Stimulated activated CD8-positive, alpha-beta memory T cell treated with anti-CD3 and anti-CD28 coated beads, Interleukin-4, amount 100 ng/mL, for 48 hours (primary cell): ENCODE measurements at places on chromosomes 1 and 21.

DNA sequence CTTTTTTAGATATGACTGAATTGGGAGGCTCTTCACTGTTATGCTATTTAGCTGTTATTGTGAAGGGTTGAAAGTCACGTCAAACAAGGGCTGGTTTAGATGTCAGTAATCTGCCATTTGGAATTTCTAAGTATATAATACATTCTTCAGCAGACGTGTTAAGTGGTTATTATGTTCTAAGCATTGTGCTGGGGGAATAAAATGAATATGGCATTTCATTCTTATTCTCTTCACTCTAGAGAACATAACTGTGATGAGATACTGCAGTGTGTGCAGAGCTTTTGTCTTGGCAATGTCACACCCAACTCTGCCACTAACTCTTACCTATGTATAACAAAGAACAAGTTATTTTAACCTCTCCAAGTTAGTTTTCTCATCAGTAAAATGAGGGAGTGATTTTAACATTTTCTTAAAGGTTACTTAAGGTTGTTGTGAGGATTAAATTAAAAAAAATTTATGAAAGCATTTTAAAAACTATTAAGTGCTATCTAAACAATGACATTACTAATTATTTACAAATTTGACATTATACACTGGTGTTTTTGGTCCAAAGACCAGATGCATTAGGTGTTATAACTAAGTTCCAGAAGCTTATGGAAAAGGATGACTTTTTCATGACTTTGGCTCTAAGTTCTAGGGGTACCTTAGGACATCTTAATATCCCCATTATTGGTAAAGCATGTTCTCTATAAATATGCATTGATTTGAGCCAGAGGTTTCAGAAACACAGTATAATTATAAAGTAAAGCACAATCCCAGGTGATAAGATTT, 58.3 kb downstream of the SLC30A7 start:
- DNase-seq = no peak

GRCh38 chr1:111621050-111621449, 1.5 kb downstream of the RAP1A start:
- no peak for DNase-seq

DNA sequence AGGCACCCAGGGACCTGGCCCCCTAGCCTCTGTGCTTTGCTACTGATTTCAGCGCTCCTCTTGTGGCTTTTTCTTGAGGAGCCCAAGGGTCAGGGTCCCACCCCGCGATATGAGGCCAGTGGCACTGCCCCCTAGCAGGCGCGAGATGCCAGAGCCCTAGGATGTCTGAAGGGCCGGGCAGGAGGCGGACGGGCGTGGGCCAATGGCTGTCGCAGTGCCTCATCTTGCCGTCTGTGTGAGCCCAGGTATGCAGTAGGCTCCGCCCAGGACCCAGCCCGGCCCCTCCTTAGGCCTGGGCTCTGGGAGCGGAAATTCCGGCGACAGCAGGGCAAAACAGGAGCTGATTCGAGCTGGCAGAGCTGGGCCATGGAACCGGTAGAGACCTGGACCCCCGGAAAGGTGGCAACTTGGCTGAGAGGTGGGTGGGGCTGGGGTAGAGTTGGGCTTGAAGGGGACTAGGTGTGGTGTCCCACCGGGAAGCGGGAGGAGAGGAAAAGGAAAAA, at the start of gene CNKSR1:
TSS of gene CNKSR1 (plus strand) at position 310 of the 503 bp plus-strand sequence. CDS start at position 367, 57 bp downstream.
- DNase-seq = no peak

DNA sequence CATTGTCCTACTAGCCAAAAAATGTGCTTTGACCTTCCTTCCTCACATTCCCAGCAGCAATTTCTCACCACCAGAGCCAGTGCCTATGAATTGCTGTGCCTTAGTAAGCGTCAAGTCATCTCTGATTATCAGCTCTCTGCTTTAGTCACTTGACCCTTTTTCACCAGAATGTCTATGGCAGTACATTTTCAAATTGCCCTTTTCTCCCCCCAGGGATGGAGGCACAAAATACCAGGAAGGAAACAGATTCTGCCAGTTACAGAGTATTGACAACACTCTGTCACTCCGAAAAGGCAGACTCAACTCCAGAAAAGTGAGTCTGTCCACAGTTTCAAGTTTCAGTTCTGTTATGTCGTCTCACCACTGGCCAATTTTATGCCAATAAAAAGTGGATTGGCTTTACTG, 167.4 kb downstream of the TNFSF18 start:
- no peak for DNase-seq

DNA sequence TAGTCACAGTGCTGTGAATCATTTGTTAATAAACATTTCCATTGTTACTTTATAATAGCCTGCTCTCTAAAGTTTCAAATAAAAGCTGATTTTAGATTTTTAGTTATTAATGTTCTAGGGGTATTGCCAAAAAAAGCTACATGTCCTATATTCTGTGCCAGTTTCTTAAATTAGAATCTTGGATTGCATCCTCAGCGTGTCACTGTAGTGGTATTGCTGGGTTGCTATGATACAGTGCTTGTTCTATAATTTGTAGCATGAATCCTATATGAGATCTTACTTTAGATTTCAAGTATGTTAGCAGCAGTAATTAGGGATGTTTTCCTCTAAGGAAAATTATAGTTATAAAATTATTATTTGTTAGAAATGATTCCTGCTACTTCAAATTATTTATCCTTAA, 16.4 kb downstream of the PPP2R5A start:
- DNase-seq = no peak

GRCh38 chr1:18203645-18204044, 96.0 kb downstream of the IGSF21 start:
- no peak for DNase-seq

- DNase-seq = no peak
These were observed 119.4 kb upstream of the PRMT6 start for GRCh38 chr1:106937104-106937503.

DNA sequence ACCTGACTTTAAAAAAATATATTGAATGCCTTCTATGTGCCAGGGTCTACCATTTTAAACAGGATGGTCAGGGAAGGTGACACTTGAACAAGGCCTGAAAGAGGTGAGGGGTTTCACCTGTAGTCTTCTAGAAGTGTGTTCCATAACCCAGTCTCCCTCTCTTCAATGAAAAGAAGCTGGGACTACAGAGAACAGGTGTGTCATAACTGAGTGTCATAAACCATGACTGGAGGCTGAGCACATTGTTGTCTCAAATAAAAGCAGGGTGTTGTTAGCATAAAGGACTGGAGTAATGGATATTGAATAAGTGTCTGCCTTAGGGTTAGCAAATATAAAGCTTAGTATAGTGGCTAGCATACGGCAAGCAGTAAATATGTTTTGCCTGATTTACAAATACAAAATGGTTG, 65.4 kb downstream of the SYDE2 start:
- DNase-seq = no peak

DNA sequence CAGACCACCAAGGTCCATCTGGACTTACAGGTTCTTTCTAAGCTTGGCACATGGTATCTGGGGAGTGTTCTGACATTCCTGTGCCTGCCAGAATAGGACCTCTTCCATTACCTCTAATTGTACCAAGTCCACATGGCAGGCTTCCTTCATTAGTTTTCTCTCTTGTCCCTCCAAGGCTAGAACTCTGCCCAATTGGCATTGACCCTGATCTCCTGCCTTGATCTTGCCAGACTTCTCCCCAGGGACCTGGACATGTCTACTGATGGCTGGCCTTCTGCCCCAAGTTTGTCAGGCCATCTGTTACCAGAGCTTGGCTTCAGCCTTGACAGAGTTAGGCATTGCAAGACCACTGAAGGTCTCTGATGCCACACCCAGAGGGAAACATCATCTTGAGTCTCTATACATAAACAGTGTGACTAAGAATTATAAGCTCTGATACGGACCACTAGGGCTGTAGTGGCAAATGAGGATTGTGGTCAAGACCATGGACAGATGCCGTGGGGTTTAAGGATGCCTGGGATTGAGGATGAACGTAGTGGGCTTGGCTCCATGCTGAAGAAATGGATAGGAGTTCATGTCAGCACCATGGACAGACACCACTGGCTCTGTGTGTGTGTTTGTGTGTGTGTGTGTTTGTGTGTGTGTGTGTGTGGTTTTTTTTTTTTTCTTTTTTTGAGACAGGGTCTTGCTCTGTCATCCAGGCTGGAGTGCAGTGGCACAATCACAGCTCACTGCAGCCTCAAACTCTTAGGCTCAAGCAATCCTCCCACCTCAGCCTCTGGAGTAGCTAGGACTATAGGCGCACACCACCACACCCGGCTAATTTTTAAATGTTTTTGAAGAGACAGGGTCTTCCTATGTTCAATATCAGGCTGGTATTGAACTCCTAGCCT, 19.5 kb upstream of the PSMB2 start:
- no peak for DNase-seq

DNA sequence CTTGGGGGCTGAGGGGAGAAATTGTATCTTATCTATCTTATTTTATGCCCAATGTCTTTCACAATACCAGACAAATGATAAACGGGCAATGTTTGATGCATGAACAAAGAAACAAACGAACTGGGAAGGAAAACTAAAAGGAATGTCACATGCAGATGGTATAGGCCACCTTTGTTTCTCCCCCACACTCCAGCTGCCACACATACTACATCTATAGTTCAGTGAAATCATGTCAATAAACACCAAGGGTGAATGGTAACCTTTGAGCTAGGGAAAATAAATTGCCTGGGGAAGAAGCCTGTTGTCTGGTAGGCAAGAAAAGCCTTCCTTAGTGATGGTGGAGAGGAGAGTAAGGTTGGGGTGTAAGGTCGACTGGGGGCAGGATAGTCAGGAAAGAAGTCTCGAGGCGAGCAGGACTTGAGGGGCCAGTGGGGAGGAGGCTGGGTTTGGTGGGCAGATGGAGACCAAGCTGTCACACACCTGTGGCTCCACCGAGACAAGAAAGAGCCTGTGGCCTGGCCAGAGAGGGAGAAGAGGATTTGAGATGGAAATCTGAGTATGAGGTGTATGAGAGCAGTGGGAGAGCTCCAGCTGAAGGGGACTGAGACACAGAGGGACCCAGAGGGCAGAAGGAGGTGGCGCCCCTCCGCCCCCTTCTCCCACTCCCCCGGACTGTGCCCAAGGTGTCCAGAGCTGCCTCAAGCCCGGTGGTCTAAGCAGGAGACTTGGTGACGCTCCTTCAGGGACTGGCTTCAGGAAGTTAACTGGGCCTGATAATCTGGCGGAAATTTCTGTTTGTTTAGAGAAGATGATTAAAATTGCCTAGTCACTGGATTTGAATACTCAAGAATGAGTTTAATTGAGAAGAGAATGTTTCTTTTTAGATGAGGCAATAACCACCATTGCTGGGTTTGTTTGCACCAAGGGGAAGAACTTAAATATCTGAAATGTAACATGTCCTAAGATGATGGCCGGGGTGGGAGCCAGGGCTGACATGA, 37.3 kb downstream of the ATF3 start:
- DNase-seq = no peak

GRCh38 chr1:23593556-23594148, 34.4 kb upstream of the ID3 start:
- DNase-seq = no peak

DNA sequence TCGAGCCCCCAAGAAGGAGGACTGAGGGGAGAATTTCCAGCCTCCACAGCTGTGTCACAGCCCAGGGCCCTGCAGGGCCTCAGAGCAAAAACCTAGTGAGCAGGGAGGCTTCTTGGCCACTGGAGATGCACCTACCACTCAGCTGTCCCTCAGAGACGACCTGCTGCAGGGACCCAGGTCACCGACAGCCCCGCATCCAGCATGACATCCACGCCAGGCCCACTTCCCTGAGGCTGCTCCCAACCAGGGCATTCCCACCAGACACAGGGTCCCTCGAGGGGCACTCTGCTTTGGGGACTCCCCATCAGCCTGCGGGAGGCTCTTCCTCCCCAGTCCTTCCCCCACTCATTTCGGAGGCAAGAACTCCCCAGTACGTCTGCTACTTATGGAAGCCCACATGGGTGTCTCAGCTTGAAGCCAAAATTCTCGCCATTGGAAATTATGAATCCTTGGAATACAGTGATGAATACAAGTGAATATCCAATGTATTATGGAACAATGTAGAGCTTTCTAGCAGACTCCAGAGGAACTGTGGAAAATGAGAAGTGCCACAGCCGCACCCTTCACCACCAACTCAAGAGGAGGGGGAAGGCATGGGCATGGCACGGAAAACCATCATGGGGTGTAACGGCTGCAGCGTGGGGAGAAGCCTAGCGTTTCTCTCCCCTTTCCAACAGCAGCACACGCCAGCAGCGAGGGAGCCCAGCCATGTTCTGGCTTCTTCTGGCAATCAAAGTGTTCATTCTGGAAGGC, 6.9 kb downstream of the TFF3 start:
- no peak for DNase-seq

DNA sequence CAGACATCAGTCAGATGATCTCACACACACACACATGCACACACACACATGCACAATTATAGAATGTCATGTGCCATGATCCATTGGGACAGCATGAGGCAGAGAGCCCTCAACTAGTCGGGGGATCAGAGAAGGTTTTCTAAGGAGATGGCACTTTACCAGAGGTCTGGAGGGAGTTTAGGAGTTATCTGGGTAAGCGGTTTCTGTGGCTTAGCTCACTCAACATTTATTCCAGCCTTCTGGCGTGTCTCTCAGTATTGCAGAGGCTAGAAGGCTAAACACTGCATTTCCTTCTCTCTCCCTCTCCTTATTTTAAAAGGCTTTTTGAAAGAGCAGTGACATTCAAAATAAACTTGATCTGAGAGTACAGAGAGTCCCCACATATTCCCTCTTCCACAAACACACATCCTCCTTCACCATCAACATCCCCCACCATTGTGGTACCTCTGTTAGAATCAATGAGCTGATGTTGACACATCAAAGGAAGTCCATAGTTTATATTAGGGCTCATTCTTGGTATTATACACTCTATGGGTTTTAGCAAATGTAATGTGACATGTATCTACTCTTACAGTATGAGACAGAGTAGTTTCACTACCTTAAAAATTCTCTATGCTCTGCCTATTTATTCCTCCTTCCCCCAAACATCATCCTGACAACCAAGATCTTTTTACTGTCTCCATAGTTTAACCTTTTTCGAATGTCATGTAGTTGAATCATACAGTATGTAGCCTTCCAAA, 9.0 kb upstream of the PLA2G2A start:
- DNase-seq = no peak

DNA sequence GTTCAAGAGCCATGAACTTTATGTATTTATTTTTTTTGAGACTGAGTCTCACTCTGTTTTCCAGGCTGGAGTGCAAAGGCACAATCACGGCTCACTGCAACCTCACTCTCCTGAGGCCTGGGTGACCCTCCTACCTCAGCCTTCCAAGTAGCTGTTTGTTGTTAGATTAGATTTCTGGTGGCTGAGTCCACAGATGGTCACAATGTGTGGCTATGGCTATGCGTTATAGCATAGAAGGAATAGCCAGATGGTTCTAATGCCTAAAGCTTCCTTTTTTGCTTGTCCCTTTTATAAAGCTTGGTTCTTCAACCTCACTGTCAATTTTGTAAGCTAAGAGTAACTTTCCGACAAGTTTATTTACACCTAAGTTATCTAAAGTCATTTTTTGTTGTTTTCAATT, 62.3 kb upstream of the FMN2 start:
- no peak for DNase-seq

- DNase-seq = no peak
These were observed 42.1 kb downstream of the LRRC8B start for GRCh38 chr1:89566761-89567174.

DNA sequence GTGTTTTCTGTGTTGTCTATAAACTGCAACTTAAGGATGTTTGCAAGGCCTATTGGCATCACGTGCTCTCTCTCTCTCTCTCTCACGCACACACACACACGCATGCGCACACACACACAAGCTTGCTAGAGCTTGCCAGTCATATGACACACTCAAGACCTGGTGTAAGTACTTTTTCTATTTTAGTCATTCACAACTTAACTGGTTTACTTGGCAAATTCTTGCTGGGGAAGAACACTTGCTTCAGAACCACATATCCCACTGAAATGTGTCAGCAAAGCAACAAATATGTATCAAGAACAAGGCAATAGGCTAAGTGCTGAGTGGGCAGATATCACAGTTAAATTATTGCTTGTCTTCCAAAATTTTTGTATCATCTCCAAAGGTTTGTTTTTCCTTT, 107.8 kb downstream of the DISC1 start:
- DNase-seq = no peak
